ENCODE measurements at places on chromosomes 7 and 10.

GRCh38 chr10:97553575-97554031 lies 19.0 kb upstream of the ANKRD2 start:
- DNase-seq = peak; percentile 81

- no peak for DNase-seq
These were observed 139.0 kb downstream of the TACC2 start for GRCh38 chr10:122127943-122128342.

- no peak for DNase-seq
These were observed 261.3 kb downstream of the BICC1 start for GRCh38 chr10:58773944-58774343.

- DNase-seq = no peak
These were observed 243.6 kb downstream of the PRPF18 start for GRCh38 chr10:13830385-13830784.

DNA sequence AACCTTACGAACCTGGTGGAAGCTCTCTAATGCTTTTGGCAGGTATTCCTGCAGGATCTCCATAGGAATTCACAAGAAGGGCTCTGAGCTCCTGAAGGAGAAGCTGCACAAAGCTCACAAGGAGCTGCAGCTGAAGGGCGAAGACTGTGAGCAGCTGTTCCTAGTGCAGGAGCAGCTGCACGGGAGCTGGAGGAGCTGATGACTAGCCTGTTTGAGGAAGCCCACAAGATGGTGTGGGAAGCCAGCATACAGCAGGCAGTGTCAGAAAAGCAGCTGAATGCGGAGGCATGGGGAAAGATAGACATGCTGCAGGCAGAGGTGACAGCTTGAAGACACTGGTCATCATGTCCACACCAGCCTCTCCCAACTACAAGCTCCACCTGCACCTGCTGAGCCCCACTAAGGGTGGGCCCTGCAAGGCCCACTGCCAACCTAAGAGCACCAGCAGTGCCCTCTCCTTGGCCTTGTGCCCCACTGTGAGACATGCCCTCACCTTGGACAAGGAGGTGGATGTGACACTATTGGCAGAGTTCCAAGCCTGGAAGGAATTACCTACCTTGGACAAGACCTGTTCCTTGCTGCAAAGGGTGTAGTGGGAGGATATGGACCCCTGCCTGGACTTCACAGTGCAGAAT lies 250.6 kb downstream of the BBS9 start:
- peak; percentile 3 for DNase-seq

DNA sequence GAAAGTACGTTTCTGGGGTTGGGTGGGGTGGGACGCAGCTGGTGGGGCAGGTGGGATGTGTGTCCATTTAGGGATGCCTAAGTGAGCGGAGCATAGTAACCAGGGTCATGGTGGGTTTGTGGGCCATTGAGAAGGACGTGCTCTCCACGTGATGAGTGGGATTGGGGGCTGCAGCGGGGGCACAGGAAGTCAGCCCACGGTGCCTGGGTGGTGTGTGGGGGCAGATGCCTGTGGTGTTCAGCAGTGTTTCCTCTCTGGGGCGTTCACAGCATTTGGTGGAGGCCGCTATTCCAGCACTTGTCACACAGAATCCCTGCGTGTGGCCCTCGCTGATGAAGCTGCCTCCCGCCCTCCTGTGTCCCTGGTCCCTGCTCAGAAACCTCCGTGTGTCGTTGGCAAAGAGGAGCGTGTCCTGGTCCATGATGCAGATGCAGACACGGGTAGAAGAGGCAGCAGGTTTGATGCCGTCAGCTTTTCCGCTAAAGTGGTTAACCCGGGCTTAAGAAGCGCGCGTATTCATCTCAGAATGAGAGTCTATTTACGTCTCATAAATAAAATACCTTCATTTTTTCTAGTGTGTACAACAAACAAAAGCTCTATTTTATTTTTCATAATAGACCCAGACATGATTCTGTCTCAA lies 274.2 kb downstream of the ADARB2 start:
- DNase-seq = no peak

DNA sequence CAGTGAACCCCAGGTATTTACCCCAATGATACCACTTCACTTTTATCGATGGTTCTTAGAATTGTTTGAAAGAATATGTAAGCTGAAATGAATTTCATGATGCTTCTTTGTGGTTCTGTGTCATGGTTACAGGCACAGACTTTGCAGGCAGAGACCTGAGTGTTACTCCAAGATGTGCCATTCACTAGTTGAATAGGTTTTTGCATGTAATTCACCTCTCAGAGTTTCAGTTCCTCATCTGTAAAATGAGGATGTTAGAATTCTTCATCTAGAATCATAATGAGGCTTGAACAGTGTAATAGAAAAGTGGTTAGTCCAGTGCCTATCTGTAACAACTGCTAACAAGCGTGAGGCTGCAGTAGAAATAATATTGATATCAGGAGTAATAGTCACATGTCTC lies 54.6 kb downstream of the VSTM2A start:
- no peak for DNase-seq

DNA sequence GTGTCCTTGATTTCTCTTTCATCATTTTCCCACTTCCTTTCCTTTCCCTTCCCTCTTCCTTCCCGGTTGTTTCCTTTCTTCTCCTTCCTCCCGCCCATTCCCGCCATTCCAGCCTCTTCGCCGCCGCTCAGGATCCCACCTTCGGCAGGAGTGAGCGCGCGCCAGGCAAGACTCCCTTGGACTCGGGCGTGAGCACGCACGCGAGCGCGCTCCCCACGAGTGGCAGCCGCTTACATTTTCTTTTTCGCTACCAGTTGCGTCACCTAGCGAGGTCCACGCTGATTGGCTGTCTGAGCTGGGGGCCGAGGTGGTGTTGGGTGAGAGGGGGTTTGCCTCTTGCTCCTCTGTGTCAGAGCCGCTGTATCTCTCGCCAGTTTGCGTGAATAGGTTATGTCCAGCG lies 11.8 kb downstream of the ZAN start:
- peak; percentile 47 for DNase-seq

- no peak for DNase-seq
These were observed 244.3 kb downstream of the PHF14 start for GRCh38 chr7:11217848-11218565.

GRCh38 chr7:89623018-89623672 lies 531.1 kb upstream of the STEAP1 start:
- DNase-seq = peak; percentile 61

DNA sequence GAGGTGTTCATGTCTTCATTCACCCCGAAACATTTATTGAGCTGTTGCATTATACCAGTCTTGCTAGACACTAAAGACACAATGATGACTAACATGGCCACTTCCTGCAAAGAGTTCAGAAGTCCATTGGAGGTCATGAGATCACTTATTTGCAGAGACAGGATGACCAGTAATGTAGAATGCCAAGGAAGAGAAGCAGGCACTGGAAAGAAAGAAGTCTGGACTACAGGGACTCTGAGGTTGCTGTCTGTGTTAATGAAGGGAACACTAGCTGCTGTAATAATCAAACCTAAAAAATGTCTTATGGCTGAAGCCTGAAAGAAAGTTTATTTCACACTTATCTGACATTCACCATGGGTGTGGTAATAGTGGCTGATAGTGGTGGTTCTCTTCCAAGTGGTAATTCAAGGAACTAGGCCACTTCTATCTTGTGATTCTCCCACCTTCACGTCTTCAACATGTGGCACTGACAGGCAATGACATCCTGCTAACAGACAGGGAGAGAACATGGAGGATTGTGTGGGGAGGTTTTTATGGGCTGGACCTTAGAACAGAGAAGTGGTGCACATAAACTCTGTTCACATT lies 89.2 kb upstream of the MKLN1 start:
- DNase-seq = no peak

DNA sequence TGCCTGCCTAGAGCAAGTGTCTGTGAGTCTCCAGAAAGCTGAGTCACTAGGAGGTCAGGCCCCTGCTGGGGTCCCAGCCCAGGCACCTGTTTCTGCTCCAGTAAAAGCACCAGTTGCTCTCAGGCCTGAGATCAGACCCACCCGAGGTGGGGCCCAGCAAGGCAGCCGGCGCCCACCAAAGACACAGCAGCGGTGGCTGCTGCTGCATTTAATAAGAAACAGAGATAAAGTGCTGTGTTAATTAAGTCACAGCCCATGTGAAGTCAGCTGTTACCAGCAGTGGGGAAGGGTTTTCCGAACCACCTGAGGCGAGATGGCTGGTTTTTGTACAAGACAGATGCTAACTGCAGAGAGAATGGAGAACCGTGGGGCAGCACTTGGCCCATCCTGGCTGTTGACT lies 12.1 kb upstream of the LRRC18 start:
- DNase-seq = no peak

DNA sequence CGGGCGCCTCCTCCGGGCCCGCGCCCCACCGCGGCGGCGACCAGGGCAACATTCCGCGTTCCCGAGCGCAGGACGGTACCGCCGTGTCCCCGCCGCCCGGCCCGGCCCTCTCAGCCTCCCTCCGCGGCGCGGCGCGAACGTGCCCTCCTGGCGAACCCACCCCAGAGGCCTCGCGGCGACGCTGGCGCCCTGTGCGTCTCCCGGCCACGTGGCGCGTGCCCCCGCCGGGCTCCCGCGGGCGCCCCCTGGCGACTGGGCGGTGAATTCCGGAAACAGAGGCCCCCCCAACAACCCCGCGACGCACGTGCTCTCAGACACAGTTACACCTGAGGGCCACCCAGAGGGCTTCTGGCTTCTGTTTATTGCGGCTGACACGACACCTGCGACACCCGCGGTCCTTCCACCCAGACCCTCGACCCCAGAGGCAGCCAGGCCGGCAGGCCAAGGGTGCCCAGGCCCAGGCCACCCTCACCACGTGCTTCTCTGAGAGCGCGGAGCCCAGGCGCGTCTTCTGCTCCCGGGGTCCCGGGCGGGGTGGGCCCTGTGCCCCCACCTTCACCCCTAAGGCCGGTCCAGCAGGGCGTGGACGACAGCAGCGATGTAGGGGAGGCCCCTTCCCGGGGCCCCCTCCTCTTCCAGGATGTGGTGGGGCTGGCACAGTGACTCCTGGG lies at the start of gene SAP25:
Gene SAP25, minus strand, starts transcription at position 210 of the 671 bp plus-strand sequence. Its CDS starts 158 bp downstream, at position 52.
- DNase-seq = no peak

DNA sequence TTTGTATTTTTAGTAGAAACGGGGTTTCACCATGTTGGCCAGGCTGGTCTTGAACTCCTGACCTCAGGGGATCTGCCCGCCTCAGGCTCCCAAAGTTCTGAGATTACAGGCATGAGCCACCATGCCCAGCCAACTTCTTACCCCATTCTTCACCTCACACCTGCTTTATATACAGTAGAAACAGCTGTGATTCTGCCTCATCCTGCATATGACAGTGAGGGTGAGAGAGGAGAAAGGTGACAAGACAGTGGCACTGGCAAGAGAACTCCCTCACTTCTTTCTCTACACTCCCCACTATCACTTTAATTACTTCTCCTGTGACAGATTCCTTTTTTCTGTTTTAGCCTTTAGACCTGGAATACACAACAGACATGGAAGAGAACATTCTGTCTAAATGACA lies 61.8 kb upstream of the CAPZA2 start:
- no peak for DNase-seq

- no peak for DNase-seq
These were observed 54.4 kb downstream of the COBL start for GRCh38 chr7:51261950-51262795.

DNA sequence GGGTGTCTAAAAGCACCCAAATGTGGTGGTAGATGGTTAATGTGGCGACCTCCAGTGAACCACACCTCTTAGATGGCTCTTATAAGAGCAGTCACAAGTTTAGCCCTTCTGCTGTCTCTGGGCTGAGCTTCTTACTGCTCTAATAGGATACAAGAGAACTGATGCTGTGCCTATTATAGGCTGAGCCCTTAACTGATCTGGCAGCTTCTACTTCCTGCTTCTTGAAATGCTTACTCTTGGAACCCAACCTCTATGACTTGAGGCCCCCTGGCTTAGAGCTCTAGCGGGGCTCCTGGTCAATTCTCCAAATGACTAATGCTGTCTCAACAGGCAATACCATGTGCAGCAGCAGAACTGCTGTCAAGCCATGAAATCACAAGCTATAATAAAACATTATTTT lies 35.0 kb upstream of the LSM8 start:
- DNase-seq = no peak

DNA sequence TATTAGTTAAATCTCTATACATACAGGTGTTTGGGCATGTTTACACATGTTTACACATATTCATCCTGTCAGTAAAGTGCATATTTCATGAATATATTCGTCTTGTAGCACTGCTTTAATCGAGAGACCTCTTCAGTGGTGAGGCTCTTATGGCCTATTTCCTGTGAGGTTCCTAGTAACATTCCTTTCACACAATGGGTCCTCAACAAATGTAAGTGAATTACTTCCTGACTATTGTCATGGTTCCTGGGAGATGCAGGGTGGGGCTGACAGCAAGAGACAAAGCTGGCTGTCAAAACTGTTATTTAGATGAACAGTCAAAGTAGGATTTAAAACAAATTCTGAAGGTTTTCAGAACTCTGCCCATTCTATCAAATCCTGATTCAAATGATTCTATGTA lies 12.4 kb upstream of the SEMA3A start:
- no peak for DNase-seq

GRCh38 chr7:135420786-135421185 lies 89.1 kb downstream of the CNOT4 start:
- no peak for DNase-seq

DNA sequence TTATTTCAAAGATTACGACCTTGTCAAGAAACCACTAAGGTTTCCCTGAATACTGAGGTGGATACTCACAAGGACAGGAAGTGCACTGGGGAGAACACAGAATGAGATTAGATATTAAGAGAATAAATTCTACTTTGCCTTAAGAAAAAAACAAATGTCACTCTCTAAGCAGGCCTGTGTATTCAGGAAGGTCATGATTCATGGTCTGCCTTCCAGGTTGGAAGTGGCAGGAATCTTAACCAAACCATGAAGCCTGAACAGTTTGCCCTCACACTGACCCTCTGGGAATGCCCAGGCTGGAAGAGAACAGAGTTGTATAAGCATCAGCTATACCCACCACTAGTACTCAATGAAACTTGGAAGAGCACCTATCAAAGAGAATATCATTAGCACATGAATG lies 227.6 kb downstream of the DGKI start:
- no peak for DNase-seq

DNA sequence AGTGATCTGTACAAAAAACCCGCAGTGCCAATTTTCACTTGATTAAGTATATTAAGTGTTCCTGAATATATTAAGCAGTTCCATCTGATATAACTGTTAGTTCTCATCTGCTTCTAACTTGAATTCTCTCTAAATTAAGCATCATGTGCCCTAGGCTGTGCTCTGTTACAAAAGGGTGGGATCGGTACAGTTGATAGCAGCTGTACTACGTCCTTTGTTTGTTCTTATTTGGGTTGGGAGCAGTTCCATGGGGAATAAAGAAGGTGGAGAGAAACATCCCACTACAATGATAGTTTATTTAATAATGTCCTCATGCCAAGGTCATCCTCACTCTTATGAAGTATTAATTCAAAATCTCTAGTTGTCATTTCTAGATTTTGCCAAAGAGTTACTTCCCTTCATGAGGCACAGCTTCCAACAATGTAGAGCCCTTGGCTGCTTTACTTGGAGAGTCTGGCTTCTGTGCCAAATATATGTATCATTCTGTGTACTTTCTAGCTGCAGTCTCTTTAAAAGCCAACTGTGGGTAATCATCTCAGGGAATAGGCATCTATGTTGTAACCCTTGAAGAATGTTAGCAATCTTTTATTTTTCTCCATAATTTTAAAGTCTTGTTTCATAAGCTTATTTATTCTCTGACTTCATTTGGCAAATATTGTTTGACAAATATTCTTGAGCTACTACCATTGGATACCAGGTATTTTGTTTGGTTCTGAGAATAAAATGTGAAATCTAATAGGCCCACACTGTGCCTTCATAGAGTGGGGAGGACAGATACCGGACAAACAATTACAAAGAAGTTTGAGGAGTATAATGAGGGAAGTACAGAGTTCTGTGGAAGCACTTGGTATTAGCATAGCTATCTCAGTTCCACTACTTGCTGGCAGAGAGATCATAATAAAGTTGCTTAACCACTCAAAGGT lies 22.4 kb upstream of the AHR start:
- peak; percentile 12 for DNase-seq
